ENCODE measurements at places on chromosomes 12 and 14. TPM values are rescaled to one million over a fixed set of nuclear protein-coding genes. Genes with fewer than 3 reads are reported as not detected.

DNA sequence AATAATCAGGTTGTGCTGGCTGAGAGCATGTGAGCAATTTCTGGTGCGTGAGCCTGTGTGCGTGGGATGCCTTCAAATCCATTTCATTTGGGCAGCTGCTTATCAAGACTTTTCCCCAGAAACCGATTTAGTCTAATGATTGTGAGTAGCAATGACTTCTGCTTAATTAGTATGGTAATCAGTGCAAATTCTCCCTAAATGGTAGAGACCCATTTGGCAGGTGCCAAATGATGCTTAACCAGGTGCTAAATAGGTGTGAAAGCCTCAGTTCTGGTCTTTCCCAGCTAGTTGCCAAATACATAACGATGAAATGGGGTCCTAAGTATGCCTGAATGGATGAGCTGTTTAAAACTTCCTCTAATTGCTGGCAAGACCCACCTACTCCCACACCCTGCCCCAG is 248.4 kb upstream of the CCDC196 start:
- DNase-seq: no peak

DNA sequence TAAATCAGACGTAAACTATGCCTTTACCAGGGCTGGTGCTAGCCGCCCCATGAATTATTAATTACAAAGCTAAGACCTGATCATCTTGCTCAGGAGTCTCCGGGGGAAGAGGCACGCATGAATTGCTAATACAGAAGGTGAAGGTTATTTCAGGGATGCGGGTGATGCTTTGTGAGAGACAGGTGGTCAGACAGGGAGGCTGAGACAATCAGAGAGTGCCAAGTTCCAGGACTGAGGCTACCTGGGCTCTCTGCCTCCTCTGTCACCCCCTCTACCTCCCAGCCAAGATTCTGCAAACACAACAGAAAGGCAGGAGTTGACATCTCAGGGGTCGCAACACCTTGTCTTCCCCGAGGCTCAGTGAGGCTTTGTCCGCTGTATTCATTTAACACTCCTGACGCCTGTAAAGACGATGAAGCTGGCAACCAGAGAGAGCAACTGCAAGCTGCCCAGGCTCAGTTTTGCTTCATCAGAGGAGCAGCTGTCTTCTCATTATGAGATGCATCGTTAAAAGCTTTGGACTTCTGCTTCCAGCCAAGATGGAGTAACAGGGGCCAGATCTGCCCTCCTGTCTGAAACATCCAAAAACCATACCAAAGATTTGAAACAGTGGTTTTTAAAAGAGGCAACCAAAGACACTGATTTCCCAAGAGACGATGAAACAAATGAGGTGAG is 46.6 kb downstream of the PRIMA1 start:
- no peak for DNase-seq

GRCh38 chr12:132904718-132905328 is 17.4 kb upstream of the CHFR start:
- peak; percentile 89 for DNase-seq

DNA sequence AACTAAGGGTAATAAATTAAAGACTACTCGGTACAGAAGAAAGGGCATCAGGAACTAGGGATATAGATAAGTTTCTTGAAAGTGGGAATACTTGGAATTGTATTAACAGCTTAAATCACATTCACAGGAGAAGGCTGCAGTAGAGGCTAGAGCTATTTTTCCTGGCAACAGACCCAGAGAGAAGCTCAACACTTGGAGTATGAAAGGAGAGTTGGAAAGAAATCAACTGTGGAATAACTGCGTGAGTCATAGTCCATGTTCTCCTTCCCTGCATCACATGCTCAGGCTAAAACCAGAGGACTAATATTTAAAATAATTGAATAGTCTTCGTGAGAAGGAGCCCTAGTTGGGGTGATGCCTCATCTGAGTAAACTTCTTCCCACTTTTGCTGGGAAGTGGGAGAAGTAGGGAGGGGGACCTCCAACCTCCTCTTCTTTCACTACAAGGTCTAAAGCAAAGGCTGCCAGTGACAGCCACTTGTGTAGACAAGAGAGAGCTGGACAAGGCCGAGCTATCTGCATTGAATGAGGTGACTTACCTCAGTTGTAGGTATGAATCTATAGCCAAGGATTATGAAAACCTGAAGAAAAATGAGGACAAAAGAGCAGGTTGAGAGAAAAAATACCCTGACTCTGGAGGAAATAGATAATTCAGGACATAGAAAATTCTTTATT is 32.7 kb downstream of the DYRK2 start:
- no peak for DNase-seq

SRSF9 gene
- total RNA-seq: 115 TPM
